Activated T-helper 1 cell treated with anti-CD3 and anti-CD28 coated beads, Interleukin-2, amount 50 U/mL, for 16 hours (primary cell): ENCODE measurements at places on chromosomes 12 and 14.

GRCh38 chr14:61191733-61192132 lies 89.4 kb downstream of the TMEM30B start:
- no peak for DNase-seq

GRCh38 chr12:39574785-39575497 lies 44.7 kb downstream of the ABCD2 start:
- DNase-seq: no peak

DNA sequence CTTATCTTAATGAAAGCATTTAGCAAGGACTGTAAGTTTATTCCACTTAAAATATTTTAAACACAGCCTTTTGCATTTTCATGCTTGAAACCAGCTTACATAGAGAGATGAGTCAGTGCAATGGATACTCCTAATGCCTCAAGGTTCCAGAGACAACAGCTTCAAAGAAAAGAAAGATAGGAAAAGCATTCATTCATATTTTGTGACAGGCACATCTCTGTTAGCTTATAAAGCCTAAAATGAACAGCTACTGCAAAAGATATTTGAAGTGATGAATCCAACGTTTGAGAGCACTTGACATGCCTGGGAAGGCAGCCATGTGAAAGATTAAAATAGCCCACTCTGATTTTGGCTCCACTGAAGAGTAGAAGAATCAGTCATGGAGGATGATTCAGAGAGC lies 814.5 kb downstream of the RPS29 start:
- no peak for DNase-seq

DNA sequence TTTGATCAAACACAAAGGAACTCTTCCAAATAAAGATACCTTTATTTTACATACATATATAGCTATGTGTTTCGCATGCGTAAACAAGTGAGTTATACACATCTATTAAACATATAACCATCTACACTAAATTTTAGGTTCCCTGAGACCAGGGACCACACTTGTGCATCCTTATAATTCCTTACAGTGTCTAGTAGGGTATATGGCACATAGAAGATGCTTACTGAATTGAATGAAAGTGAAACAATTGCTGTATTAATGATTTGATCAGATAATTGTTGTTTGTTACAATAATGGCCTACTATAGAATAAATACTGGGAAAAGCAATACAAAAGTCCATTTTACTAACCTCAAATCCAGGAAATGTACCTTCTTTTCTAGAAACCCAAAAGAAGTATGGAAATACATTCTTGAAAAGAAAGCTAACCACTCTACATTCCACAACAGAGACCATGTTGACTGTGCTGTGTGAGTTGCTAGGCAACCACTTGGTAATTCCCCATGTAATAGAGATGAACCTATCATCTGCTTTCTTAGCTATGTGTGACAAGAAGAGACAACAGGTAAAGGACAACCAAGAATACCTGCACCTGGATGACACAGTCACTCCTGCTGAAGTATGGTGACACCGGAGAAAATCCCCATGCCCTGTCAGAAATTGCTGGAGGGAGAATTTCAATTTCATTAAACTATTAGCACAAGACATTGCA lies 11.9 kb upstream of the CIPC start:
- DNase-seq: no peak

- no peak for DNase-seq
These were observed 63.6 kb upstream of the DLK1 start for GRCh38 chr14:100662879-100663760.

DNA sequence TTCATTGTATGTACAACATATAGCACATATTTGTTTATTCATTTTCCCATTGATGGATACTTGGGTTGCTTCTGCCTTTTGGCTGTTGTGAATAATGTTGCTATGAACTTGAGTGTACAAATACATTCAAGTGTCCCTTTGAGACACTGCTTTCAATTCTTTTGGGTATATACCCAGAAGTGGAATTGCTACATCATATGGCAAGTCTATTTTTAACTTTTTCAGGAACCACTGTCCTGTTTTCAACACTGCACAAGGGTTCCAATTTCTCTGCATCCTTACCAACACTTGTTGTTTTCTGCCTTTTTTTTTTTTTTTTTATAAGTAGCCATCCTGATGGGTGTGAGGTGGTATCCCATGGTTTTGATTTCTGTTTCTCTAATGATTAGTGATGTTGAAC lies 15.9 kb downstream of the RBMS2 start:
- no peak for DNase-seq

GRCh38 chr14:34219661-34220377 lies 242.2 kb downstream of the SPTSSA start:
- DNase-seq: no peak

GRCh38 chr12:52132754-52133161 lies 53.3 kb downstream of the SMIM41 start:
- DNase-seq: no peak

DNA sequence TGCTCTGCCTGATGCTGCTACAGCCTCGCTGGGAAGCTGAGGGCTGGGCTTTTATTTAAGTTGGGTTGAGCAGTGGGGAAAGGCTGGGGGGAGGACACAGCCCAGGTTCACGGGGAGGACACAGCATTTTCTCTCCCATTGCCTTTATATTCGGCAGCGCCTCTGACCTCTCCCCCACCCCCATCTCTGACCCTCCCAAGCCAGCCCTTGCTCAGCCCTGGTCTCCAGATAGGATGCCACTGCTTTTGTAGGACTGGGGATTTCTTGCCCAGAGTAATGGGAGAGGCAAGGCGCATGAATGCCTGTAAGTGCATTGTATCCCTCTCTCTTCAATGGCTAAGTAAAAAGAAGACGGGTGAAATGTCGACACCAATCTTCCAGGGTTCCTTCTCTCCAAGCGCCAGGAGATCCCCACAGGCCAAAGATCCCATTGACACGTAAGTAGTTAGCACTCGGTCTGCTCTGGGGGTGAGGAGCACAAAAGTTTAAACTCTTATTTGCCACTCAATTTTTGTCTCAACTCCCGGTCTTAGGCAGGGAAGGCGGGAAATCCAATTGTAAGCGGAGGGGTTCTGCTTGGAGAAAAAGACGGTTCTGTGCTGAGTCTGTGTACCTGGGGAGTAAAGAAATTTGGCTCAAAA lies 4.6 kb downstream of the HOXC4 start:
- no peak for DNase-seq

GRCh38 chr14:78440356-78440894 lies 270.3 kb downstream of the NRXN3 start:
- DNase-seq: no peak
